ENCODE measurements at places on chromosomes 5 and 9.

GRCh38 chr5:126948011-126948355 is 82.4 kb downstream of the MARCHF3 start:
- no peak for DNase-seq

- no peak for DNase-seq
Observed at GRCh38 chr5:144122641-144123040, 47.8 kb downstream of the YIPF5 start.

DNA sequence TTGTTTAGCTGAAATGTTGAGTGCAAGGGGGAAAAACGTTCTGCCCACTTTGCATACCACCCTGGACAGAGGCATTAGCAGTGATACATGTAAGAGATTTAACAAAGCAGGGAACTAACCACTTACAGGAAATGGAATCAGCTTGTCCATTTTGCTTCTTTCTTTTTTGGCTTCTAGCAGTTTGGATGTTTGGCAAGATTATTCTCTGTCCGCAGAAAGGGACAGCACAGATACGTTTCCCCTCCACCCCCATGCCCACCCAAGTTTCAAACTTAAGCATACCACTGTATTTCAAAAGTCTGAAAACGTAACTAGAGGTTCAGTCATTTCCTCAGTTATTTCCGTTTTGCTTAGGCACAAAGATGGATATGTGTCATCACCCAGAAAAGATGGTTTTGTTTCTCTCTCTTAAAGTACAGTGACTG is 118.4 kb downstream of the GDNF start:
- DNase-seq, result peak; percentile 61

DNA sequence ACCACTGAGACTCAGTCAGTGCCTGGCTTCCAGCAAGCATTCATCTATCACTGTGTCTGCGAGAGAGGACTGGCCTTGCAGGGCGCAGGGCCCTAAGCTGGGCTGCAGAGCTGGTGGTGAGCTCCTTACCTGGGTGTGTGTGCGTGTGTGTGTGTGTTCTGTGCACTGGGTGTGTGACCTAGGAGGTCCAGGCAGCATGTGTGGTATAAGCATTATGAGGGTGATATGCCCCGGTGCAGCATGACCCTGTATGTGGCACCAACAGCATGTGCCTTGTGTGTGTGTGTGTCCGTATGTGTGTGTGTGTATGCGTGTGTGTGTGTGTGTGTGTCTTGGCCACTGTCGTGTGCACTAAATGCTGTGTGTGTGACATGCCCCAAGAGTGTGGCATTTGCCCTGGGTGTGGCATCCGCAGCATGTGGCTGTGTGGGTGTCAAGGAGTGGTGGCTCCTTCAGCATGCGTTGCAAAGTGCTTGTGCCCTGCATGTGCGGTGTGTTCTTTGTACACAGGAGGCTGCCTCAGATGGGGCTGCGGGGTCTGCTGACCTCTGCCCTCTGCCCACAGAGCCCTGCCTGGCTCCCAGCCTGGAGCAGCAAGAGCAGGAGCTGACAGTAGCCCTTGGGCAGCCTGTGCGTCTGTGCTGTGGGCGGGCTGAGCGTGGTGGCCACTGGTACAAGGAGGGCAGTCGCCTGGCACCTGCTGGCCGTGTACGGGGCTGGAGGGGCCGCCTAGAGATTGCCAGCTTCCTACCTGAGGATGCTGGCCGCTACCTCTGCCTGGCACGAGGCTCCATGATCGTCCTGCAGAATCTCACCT is 3.3 kb downstream of the FGFR4 start:
- no peak for DNase-seq

- DNase-seq, result no peak
Observed at GRCh38 chr9:131879181-131879910, 139.5 kb upstream of the RAPGEF1 start.

DNA sequence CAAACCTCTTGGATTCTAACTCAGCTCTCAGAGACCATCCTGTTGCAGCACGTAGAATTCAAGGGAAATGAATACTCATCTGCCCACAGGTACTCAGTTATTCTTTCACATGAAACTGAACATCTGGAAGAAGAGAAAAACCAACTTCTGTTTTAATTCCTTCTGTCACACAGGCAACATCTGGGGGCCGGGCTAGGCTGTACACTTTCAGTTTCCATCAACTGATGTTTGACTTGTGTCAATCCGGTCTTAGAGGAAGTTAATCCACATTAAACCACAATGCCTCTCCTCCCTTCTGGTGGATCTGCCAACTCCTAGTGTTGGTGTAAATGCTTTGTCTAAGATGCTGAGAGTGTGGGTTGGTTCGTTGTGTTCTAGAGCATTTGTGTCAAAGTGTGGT is 17.6 kb downstream of the DMRT3 start:
- DNase-seq, result no peak

GRCh38 chr9:8158574-8158973 is 359.0 kb upstream of the DMAC1 start:
- no peak for DNase-seq

GRCh38 chr5:64632251-64632650 is 58.1 kb upstream of the SHISAL2B start:
- no peak for DNase-seq

GRCh38 chr9:117744369-117744768 is 40.2 kb downstream of the TLR4 start:
- DNase-seq, result no peak

DNA sequence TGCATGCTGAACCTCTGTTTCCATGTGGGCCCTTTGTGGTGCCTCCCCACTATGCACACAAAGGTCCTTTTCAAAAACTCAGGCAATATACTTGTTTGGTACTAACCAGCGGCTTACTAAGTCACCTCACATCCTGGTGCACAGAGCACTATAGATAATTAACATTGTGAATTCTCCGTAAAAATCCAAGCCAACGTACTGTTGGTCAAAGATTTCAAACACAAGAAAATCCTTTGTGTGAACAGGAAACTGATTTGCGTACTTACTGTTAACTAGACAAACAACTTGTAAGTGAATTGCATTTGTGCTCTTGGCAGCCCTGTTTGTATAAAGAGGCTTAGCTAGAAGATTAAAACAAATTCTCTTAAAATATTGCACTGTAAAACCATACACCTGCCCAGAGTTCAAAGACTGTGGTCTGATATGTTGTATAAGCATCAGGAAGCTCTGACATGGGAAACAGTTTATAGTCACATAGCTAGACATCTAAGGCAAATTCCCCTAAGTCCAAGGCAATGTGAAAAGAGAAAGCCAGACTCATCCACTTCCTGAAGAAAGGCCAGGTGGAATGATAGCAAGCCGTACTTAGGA is 125.0 kb upstream of the SLC12A2 start:
- no peak for DNase-seq

GRCh38 chr5:172450861-172451695 is 3.2 kb downstream of the SH3PXD2B start:
- peak; percentile 51 for DNase-seq

- peak; percentile 56 for DNase-seq
Observed at GRCh38 chr9:81535542-81536241, 153.7 kb downstream of the TLE1 start.

GRCh38 chr9:6667633-6668280 is 22.2 kb upstream of the GLDC start:
- peak; percentile 32 for DNase-seq

DNA sequence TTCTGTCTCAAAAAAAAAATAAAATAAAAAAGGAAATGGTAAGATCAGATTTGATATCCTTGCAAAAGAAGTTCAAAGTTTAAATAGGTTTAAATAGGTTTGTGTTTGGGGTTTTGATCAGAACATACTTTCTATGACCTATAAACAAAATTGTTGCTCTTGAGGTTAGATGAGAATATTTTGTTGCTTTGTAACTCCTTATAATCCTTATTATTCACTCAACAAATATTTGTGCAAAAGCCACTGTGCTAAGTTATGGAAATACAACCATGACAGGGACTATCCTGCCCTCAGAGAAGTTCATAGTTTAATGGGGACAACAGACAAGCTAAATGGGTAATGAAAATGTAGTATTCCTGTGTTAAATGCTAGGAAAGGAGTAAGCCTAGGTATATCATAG is 71.5 kb downstream of the INVS start:
- DNase-seq, result no peak

- DNase-seq, result no peak
Observed at GRCh38 chr5:66340786-66341185, 196.7 kb downstream of the SREK1 start.

DNA sequence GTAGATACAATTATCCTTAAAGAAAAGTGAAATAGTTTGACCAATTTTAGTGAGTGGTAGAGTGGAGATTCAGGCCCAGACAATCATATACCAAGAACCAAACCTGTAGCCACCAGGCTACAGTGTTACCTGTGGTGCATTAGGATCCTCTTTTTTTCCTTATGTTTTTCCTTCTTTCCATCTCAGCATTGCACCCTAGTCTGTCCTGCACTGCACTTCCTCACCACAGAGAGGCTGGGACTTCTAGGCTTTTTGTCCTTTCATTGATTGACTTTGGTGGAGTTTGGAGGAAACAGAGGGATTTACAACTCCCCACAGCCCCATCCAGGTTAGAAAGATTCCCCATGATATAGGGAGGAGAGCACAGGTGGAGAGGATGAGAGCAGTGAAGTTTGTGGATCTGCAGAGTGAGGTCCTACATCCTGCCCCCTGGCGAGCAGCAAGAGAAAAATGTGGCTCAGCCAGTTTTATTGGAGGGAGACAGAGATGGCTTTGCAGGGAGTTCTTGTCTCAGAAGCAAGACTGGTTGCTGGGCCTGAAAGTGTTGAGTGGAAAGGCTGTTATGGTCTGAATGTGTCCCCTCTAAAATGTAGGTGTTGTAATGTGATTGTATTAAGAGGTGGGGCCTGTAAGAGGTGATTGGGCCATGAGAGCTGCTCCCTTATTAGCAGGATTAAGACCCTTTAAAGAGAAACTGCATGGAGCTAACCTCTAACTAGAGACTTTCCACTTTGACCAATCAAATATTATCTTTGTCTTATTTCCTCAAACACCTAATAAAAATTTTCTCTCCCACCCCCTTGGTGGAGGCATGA is 36.2 kb downstream of the KIF4B start:
- no peak for DNase-seq

DNA sequence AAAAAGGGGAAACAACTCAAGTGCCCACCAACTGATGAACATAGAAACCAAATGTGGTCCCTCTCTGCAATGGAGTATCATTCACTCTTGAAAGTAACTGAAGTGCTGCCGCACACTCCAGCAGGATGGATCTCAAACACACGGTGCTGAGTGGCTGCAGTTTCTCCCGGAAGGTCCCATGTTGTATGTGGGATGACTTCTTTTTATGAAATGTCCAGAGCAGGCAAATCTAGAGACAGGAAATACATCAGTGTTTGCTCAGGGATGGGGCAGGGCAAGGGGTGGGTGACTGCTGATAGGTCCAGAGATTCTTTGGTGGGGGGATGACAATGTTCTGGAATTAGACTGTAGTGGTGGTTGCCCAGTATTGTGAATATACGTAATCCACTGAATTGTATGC is 89.9 kb upstream of the ADAMTS2 start:
- DNase-seq, result no peak

DNA sequence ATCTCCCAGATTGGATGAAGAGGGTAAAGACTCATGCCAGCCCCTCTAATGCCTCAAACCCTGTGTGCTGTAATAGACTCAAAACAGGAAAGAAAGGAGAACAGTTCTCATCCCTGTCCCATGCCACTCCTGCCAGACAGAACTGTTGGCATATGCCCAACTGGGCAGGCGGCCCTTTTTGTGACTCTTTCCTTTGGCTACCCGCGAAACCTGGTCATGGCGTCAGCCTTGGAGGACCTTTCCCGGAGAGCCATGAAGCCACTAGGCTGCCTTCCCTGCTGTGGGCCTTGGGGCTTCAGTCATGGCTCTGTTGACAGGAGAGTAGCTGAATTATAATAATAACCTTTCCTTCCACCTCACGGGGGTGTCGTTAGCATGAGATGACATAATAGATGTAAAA is 75.9 kb upstream of the SEMA6A start:
- no peak for DNase-seq

DNA sequence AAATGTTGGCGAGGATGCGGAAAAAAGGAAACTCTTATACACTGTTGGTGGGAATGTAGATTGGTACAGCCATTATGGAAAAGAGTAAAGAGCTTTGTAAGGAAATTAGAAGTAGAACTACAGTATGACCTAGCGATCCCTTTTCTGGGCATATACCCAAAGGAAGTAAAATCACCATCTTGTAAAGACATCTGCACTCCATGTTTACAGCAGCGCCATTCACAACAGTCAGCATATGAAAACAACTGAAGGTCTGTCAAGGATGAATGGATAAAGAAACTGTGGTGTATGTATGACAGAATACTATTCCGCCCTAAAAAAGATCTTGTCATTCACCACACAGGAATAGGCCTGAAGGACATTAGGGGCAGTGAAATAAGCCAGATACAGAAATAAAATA is 27.7 kb upstream of the SLC25A51 start:
- no peak for DNase-seq

GRCh38 chr5:98401656-98402055 is 371.8 kb upstream of the RGMB start:
- peak; percentile 57 for DNase-seq

- no peak for DNase-seq
Observed at GRCh38 chr9:71209890-71210289, 88.5 kb upstream of the TRPM3 start.

GRCh38 chr5:135596788-135597187 is 18.0 kb upstream of the CXCL14 start:
- no peak for DNase-seq

GRCh38 chr5:41414598-41414997 is 95.8 kb downstream of the PLCXD3 start:
- peak; percentile 85 for DNase-seq

DNA sequence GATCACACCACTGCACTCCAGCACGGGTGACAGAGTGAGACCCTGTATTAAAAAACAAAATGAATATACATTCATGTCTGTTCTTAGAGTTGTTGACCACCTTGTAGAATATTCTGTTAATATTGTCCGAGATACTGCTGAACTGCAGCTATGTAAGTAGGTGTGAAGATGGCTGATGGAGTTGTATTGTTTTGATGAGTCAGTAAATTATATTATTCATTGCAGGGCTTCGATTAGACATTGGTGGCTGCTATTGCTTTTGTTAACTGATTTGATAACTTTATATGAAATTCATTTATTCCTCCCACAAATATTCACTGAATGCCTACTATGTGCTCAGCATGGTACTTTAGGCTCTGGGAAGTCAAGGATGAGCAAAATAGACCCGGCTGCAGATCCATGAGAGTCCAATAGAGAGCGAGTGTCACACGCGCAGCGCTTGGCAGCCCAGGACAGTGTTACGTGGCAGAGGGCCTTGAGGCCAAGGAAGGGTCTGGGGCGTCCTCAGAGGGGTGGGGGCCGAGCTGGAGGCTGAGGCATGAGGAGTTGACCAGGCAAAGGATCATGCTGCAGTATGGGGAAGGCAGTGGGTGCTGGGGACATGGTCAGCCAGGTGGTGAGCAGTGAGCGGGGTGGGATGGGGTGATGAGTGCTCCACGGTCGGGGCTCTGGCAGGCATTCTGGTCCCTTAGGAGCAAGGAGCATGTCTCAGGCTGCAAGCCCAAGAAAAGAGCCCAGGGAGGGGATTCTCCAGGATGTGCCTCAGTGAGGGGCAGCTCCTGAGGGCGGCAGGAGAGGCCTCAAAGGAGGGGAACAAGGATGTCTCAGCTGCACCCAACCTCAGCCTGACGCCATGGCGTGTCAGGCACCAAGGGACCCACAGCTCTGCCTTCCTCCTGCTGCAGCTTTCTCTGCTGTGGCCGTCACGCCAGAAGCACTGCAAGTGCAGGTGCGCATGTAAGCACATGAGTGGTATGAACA is 243.5 kb downstream of the GADD45G start:
- no peak for DNase-seq

- peak; percentile 86 for DNase-seq
Observed at GRCh38 chr5:123690821-123691220, 178.8 kb downstream of the CSNK1G3 start.

- peak; percentile 14 for DNase-seq
Observed at GRCh38 chr5:138370537-138370936, 18.1 kb downstream of the KDM3B start.
